ENCODE measurements at places on chromosomes 2 and 18.
A peak's percentile ranks its signal among the peaks of the same experiment; 100 is the strongest.

- no peak for DNase-seq
Measured at GRCh38 chr2:229378386-229378785, 107.3 kb upstream of the PID1 start.

GRCh38 chr2:168278424-168278888, 31.1 kb upstream of the STK39 start:
- no peak for DNase-seq

GRCh38 chr2:135791418-135792190, 45.4 kb downstream of the LCT start:
- DNase-seq, result no peak

- no peak for DNase-seq
Measured at GRCh38 chr2:58569475-58570185, 328.5 kb upstream of the FANCL start.

DNA sequence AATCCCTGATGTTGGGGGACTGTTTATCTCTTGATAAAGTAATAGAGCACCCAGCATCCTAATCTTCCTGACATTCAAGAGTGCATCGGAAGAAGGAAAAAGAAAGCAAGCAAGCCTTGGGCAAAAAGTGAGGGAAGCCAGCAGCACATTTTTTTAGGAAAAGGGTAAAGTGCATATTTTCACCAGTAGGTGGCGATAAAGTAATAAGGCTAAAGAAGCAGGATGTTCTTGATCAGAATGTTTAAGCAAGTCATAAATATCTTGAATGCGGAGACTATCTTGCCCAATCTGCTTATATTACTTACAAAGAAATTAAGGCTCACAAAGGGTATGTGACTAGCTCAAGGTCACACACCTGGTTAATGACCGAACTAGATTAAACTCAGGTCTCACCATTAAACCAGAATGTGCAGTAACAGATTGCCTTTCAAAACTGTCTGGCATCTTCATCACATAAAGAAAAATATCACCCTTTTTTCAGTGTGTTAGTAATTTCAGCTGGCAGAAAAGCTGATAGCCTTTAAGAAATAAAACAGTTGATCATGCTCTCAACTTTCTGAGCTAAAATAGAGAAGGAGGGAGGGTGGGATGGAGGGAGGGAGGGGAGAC, 83.8 kb downstream of the VIT start:
- DNase-seq, result peak; percentile 74

GRCh38 chr18:42045346-42045745, 90.3 kb downstream of the PIK3C3 start:
- no peak for DNase-seq

DNA sequence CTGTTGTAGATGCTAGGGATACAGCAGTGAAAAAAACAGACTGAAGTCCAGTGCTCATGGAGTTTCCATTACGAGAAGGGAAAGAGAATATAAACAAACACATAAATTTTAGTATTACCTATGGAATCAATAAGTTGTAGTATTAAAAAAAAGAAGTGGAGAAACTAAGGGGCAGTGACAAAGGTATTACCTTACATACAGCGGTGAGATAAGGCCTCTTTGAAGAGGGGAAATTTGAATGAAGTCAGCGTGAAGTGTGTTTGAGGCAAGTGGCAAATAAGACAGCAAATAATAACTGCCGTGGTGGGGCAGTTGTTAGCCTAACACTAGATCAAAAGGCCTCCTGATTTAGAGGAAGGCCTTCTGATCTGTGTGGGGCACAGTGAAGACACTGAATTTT, 57.9 kb downstream of the TLK1 start:
- DNase-seq, result no peak

- no peak for DNase-seq
Measured at GRCh38 chr2:44945676-44946371, 4.3 kb downstream of the SIX3 start.

- DNase-seq, result peak; percentile 68
Measured at GRCh38 chr2:42567806-42568400, 529 bp upstream of the MTA3 start.

DNA sequence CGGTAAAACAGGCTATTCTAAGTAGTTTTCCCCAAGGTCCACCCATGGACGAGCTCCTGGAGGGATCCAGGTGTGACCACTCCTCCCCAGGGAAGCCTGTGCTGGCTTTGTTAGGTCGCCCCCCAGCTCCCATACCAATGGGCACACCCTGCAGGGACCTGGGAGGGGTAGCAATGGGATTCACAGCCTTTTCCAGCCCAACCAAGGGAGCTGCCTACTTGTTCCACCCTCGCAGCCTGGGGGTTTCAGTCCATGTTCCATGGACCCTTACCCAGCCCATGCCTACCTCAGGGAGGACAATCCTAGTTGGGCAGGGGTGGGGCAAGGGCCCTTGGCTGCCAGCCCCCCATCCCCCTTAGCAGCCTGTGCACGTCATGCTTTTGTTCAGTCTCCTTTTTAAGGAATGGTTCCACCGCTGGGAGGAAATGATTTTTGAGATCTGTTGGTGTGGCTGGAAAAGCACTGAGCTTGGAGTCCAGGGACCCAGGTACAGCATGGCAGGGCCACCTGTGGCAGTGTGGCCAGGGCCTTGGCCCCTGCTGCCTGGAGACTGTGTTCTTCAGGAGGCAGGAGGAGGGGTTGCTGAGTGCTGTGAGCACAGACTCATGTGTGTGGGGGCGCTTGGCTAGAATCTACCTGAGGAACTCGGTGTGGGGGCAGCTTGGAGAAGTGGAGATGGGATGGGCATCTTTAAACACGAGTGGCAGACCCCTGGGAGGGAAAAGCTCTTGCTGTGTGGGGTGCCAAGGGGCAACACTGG, 166.8 kb downstream of the TWIST2 start:
- no peak for DNase-seq

DNA sequence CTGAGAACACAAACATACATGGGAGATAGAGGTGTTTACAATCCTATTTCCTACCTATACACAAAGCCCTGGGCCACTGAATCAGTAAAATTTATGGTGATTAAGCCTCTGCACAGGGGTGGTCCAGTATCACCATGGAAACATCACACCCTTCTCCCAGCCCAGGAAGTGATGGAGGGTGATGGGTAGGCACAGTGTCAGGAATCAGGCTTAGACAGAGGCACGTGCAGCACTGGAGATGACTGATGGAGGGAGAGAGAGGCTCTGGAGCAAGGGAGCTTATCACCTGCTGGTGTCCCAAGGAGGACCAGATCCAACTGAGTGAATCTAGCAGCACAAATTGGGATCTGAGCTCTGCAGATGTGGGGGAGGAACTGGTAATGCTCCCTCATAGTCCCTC, 117.2 kb downstream of the RPIA start:
- DNase-seq, result no peak

- no peak for DNase-seq
Measured at GRCh38 chr2:88077080-88077479, 9.5 kb downstream of the SMYD1 start.

DNA sequence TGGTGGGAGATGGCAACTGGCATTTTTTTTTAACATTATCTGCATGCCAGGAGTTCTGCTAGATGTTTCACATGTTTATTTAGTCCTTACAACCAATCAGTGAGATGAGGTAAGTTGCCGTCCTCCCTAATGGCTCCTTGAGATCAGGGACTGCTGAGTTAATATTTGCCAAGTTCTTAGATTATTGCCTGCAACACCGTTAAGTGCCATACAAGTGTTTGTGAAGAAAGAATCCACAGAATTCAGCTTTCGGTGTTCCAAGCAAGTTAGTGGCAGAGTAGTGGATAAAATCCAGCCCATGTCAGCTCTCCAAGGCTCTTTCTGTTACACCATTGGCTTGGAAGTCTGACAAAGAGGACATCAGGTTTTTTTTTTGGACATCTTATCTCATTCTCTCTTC, 95.9 kb downstream of the C1QL2 start:
- no peak for DNase-seq

DNA sequence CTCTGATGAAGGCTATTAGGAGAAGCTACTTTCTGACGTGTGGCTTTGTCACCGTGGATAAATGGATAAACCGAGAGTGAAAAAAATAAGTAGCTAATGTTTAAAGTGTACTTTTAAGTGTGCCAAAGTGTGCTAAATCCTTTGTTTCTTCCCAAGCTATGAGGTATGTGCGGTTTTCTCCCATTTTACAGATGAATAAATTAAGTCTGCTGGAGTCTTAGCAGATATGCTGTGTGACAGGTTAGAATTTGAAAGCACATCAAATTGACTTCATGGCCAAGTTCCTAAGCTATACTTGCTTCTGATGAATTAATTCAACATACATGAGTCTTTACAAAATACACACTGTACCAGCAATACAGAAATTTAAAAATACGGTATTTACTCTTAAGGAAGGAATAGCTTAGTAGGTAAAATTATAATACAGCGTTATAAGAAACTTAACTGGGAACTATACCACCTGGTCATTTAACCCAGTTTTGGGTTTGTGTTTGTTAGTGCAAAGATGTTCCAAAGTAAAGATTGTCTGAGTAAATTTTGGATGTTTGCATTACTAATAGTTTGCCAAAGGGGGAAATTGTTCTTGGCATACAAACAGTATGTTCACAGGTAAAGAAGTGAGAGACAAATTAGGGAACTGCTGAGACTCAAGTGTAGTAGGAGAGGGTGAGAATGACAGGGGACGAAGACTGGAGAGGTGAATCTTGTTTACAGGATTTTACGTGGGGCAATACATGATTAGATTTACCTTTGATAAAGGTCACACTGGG, 1.4 kb downstream of the AGPS start:
- no peak for DNase-seq

DNA sequence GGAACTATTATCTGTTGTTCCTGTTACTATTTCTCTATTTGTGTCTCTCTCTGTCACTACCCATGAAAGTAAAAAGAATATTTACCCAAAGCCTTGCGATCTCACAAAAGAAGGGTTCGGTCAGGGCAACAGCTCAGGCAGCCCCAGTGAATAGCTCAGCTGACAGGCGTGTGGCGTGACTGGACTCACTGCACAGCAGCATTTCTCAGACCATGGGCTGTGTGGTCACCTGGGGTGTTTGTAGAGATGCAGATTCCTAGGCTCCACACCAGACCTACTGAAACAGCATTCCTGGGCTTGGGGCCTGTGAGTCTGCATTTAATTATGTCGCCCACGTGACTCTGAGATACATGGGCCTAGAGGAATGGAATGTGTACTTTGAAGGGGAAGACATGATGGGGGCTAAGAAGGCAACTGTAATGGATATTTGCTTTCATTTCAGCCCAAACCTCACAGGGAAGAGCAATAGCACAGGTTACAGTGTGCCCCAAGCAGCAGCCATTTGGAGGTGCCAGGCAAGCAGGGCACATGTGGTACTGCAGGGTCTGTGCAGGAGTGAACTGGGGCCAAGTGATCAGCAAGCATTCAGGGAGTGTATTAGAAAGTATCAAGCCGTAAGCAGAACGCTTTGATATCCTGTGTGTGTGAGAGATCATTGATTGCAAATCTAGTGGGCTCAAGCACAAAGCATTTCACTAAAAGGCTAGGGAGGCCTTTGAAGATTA, 90.4 kb upstream of the RBMS1 start:
- DNase-seq, result no peak

DNA sequence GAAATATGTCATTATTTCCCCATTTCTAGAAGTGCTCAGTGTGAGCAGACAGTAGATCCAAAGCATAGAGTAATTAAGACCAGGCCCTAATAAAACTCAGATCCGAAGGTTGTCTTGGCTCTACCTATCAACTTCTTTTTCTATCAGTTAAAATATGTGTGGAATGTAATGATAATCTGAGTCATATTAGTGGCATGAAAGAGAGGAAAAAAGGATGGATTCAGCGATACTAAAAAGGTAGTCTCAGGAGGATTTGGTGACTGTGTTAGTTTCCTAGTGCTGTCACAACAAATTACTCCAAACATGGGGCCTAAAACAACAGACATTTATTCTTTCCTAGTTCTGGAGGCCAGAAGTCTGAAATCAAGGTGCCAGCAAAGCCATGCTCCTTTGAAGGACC, 103.7 kb upstream of the NABP1 start:
- no peak for DNase-seq

DNA sequence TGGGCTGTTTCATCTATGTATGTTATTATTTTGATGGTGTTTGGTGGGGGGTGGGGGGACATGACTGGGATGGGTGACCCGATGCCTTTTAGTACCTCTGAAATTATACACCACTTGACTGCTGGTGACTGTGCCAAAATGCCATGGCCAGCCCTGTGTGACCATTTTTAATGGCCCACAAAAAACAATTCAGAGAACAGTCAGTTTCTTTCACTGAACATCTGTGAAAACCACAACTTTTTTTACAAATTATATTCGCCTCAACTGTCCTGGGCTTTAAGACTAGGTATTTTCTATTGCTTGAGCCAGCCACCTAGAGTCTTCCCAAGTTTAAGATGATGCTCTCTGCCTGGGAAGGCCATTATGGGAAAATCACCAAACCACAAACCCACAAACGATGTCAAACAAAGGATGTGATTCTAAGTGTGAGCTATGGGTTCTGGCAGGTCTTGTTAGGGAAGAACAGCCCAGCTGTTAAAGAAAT, 33.9 kb downstream of the FN1 start:
- no peak for DNase-seq

- no peak for DNase-seq
Measured at GRCh38 chr18:5376986-5377385, 81.5 kb upstream of the ZBTB14 start.

GRCh38 chr2:234764372-234764771, 187.4 kb upstream of the SH3BP4 start:
- DNase-seq, result no peak

DNA sequence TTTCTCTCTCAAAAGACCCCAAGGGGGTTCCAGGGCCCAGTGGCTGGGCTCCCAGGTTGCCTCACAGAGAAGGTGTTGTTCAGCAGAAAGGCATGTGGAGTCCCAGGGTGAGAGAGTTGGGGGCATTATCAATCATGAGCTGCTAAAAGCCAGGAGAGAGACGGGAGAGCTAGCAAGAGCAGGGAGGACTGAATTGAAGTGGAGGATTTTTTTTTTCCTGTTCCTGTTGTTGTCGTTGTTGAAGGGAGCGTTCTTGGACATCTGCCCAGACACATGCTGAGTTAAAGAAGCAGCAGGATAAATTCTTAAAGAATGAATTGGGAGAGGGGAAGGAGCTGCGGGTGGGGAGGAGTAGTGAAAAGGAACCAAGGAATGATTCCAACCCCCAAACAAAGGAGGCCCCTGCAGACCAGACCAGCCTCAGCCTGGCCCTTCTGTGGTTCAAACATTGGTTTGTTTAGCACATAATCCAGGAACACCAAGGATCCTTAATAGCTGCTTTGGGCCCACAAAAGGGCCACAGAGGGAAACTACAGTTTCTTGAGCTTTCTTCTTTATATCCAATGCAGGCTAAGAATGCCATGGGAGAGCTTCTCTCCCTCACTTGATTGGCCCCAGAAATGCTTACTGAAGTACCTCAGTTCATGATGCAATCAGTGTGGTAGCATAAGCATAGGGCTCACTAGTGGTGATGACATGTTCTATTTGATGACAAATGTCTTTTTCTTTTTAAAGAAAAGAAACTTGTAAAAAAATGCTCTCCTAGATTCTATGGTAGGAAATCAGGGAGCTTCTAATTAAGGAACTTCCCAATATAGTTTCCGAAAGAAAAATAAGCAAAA, 146.0 kb downstream of the SETBP1 start:
- DNase-seq, result no peak

GRCh38 chr2:6639929-6640620, 225.6 kb downstream of the CMPK2 start:
- DNase-seq, result no peak

- no peak for DNase-seq
Measured at GRCh38 chr2:238847841-238848690, at the start of gene TWIST2. TWIST2 (plus strand) TSS chr2:238848085; CDS start chr2:238848216, 131 bp downstream.

All from GM13976 (cell line).